NCI-H2081 (cell line): ENCODE measurements at places on chromosomes 13 and 19.

GRCh38 chr19:17965370-17966128 lies 1.4 kb upstream of the KCNN1 start:
- no peak for DNase-seq

GRCh38 chr13:49567491-49567890 lies 17.9 kb downstream of the RCBTB1 start:
- no peak for DNase-seq

- DNase-seq = peak; percentile 1
Measured at GRCh38 chr13:58165617-58166016, 534.1 kb downstream of the PCDH17 start.

DNA sequence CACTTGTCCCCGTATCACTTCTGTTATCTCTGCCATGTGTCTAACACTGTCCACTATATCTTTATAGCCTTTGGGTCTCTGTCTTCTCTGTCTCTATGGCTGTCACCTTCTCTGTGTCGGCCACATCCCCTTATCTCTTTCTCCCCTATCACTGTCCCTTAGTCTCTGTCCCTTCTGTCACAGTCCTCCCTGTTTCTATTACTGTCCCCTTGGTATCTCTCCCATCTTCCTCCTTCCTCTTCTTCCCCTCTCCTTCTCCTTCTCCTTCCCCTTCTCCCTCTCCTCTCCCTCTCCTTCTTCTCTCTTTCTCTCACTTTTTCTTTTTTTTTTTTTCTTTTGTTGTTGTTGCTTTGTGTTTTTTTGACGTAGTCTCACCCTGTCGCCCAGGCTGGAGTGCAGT lies 34.7 kb upstream of the LRRC4B start:
- DNase-seq = no peak

GRCh38 chr19:18051887-18052286 lies 34.8 kb downstream of the IL12RB1 start:
- DNase-seq = no peak

DNA sequence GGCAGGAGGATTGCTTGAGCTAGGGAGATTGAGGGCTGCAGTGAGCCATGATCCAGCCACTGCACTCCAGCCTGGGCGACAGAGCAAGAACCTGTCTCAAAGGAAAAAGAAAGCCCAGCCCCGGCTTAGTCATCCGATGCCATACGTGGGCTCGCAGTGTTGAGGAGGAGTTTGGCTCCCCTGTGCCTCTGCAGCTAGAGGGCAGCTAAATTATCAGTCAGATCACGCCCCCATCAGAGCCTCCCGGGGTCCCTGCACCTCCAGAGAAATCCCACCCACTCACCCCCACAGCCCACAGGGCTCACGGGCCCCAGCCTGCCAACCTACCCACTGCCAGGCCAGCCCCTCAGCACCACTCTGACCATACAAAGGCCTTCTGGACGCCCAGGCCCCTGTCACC lies 27.6 kb downstream of the MAU2 start:
- no peak for DNase-seq

- DNase-seq = no peak
Measured at GRCh38 chr13:90934741-90935140, 412.7 kb upstream of the MIR17HG start.

- no peak for DNase-seq
Measured at GRCh38 chr19:28701491-28701890, 511.5 kb downstream of the UQCRFS1 start.

GRCh38 chr19:1396019-1396767 lies 5.1 kb downstream of the GAMT start:
- no peak for DNase-seq

DNA sequence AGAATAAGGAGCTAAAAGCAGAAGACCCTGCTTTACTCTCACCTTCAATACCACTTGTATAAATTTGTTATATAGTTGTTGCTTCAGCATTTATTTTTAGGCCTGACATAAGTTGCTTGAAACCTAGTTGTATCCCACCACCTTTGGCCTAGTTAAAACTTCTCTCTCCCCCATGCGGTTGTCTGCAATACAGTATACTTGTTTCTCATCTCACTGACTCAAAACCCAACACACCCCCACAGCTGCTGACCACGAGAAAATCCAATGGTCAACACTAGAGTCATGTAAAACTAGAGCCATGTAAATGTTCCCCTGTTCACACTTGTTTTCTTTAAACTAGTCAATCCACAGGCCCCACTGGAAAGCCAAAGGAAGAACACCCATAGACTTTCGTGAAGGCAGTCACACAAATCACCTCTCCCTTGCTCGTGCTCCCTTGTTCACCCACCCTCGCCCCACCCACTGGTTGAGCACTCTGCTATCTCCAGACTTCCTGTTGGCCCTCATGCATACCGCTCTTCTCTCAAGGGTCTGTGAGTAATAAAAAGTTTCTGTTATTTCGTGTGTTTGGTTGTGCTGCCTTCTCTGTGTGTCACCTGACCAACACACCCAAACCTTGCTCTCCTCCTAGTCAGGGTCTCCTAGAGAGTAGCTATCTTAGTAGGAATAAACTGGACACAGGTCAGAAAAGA lies 12.9 kb upstream of the CCDC169 start:
- no peak for DNase-seq

GRCh38 chr19:54387991-54388801 lies 23.5 kb upstream of the LAIR1 start:
- no peak for DNase-seq

GRCh38 chr19:27860309-27860934 lies 1352.5 kb downstream of the UQCRFS1 start:
- no peak for DNase-seq

GRCh38 chr19:14603990-14604387 lies 21.1 kb downstream of the CLEC17A start:
- DNase-seq = no peak

DNA sequence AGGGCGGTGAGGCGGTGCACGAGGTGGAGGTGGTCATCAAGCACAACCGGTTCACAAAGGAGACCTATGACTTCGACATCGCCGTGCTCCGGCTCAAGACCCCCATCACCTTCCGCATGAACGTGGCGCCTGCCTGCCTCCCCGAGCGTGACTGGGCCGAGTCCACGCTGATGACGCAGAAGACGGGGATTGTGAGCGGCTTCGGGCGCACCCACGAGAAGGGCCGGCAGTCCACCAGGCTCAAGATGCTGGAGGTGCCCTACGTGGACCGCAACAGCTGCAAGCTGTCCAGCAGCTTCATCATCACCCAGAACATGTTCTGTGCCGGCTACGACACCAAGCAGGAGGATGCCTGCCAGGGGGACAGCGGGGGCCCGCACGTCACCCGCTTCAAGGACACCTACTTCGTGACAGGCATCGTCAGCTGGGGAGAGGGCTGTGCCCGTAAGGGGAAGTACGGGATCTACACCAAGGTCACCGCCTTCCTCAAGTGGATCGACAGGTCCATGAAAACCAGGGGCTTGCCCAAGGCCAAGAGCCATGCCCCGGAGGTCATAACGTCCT lies 9.4 kb upstream of the PROZ start:
- DNase-seq = no peak

DNA sequence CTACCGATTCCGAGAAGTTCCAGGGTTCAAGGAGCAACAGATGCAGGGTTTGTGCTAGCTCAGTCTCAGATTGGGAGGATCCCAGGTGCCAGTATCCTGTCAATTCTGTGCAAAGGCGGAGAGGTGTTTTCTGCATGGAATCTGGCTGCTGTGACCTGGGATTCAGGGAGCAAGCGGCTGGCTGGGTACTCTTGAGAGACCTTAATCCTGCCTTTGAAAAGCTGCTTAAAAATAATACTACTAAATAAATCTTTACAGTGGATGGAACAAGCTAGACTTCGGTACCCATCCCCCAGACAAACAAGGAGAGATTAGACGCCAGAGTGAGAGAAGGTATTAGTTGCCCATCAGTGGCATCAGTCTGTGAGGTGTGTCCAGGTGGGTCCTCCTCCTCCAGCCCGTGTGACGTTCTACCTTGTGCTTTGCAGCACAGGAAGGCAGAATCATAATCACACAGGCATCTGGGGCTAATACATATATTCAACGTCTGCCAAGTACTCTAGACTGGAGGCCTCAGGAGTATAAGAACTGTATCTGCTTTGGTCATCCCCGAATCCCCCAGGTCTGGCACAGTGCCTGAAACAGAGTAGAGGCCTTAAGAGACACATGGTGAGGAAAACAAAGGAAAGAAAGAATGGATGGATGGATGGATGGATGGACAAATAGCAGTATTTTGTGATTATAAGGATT lies 230.6 kb downstream of the ZNF536 start:
- no peak for DNase-seq

- no peak for DNase-seq
Measured at GRCh38 chr19:6035026-6035425, 57.1 kb upstream of the RANBP3 start.

- DNase-seq = no peak
Measured at GRCh38 chr13:46170687-46171086, 11.3 kb downstream of the LCP1 start.

GRCh38 chr13:105984236-105984635 lies 551.2 kb downstream of the EFNB2 start:
- no peak for DNase-seq

DNA sequence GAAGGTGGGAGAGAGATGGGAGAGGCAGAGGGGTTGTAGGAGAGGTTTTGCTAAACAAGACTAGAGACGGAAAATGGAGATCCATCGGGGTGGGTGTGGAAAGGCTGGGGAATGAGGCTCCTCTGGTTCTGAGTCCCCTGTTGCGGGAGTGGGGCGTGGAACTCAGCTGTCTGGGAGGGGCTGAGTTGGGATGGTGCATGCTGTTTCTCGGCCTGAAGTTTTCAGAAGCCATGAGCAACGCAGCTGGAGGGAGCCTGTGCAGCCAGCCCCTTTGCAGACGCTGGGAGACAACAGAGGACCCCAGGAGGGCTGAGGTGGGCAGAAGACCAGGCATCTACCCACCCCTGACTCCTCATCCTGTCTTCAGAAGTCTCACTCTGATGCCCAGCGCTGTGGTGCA lies 7.4 kb upstream of the GIPR start:
- DNase-seq = no peak

GRCh38 chr19:40831502-40832430 lies 18.5 kb downstream of the CYP2A6 start:
- no peak for DNase-seq

DNA sequence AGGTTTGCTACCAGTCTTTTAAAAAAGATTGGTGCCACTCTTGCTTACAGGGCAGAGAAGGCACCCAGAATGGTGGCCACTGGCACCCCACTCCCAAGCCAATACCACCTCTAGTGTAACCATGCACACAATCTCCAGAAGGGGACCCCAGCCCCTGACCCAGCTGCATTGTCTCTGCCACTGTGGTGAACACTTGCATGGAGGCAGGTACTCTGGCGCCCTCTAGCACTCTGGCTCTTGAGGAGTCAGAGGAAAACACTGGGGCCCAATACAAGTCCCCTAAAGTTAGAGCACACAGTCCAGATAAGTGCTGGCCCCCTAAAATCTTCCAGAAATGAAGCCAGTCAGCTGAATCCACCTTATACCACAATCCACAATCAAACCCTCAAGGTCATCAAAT lies 6.0 kb downstream of the ERVV-1 start:
- DNase-seq = no peak

DNA sequence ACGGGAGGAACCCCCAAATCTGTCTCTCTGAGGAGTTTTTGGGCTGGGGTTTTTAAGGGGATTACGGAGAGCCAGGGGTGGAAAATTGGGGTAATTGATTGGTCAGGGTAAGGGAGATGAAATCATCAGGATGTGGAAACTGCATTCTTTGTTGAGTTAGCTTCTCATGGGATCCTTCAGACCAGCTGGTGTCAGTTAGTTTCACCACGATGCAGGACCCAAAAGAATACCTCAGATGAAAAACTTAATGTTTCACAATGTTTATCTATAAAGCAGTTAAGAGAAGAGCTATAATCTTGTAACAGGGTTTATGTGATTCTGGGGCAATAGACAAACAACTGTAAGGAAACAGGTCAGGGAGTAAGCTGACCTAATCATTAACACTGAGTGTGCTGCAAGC lies 230.8 kb downstream of the POU4F1 start:
- DNase-seq = no peak

DNA sequence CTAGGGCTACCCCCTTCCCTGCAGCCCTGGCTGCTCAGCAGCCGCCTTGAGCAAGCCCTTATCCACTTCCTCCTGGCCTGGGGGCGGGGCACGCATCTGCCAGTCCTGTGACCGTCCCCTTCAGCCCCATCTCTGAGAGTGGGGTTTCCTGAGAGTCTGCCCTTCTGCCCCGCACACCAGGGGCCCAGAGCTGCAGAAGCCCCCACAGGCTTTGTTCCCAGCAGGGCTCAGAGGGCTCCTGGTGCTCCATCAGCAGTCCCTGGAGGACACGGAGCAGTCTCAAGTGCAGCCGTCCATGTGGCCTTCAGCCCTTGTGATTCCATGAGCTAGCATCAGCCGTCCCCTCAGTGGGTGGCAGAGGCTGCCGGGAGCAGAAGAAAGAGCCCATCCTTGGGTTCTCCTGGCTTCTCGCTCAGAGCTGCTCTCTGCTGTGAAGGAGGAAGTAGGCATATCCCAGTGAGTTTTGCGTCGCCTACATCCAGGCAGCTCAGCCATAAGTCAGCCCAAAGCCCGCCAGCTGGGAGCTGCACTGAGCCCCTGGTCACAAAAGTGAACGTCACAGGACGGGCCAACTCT lies 16.3 kb downstream of the MYO9B start:
- no peak for DNase-seq

GRCh38 chr13:99385940-99386339 lies 78.7 kb upstream of the GPR183 start:
- no peak for DNase-seq

DNA sequence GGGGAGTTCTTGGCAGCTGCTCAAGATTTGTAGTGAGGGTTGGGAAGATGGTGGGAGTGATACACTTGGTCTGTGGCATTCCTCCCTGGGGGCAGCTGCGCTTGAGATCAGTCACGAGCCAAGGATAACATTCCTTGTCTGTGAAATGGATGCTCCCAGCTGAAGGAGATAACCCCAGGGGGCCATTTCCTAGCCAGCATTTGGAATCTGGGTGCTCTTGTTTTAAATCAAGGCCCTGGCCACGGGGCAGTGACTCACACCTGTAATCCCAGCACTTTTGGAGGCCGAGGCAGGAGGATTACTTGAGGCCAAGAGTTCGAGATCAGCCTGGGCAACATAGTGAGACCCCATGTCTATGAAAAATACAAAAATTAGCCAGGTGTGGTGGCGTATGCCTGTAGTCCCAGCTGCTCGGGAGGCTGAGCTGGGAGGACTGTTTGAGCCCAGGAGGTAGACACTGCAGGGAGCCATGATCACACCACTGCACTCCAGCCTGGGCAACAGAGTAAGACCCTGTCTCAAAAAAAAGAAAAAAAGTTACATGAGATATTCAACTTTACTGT lies 4.6 kb downstream of the PKN1 start:
- DNase-seq = no peak

DNA sequence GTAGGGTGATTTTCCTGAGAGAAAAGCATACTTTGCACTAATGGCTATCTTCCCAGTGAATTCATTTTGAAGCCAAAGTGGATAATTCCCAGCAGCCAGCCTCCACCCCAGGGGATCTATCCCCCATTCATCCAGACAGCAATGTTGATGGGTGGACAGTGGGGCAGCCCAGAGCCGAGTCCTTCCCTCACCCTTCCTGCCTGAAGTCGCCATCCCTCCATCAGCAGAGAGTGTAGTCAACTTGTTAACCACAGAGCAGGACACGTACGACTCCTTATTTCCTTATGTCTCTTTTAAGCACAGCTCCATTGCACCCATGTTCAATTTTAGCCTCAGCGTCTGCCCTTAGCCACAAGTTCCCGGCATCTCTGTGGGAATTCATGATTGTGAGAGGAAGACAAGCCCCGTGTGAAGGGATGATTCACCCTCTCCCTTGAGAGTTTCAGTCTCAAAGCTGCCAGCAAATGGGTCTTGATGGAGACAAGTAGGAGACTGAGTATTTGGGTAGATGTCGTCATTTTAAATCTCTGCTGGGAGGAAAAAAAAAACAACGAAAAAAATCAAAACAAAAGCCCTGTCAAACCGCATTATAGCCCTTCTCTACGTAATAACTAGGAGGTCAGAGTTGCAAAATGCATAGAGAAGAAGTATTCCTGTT lies 58.3 kb upstream of the MEDAG start:
- DNase-seq = no peak
